ENCODE measurements at places on chromosomes 4 and X.

GRCh38 chr4:94459462-94460161 lies 7.9 kb downstream of the PDLIM5 start:
- no peak for DNase-seq

DNA sequence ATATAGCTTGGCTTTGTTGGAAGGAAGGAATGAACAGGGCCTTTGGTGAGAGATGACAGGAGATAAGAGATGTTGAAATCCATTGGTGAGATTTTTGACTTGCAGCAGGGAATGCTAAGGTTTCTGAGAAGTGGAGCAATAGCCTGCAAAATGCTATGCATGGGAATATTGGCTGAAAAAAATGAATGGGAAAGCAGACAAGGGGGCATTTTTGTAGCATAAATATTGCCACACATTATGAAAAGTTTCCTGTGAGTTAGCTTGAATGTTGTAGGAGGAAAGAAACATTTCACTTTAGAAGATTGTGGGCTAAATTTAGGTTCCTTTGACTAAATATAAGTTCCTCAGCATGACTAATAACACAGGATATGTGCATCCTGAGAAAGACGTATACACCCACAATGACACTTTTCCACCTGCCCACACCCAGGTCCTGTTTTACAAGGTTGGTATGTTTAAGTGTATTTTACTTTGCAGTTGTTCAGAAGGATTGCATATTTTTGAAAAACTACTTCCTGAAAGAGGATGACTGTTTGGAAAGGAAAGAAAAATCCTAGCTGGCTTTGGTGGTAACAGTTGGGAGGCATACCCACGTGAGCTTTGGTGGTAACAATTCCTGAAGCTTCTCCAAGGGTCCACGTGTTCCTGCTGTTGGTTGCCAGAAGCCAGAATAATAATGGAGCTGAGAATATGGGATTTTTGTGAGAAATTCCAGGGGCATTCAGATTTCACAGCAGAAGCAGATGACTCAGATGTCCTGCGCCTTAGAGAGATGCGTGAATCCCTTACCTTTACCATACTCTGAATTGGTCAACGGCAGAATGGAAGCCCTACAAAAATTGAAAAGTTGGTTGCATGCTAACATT lies 28.5 kb downstream of the PHEX start:
- DNase-seq: no peak

GRCh38 chr4:54365691-54366090 lies 136.6 kb downstream of the PDGFRA start:
- no peak for DNase-seq

GRCh38 chr4:8341691-8342090 lies 72.1 kb downstream of the HTRA3 start:
- no peak for DNase-seq

DNA sequence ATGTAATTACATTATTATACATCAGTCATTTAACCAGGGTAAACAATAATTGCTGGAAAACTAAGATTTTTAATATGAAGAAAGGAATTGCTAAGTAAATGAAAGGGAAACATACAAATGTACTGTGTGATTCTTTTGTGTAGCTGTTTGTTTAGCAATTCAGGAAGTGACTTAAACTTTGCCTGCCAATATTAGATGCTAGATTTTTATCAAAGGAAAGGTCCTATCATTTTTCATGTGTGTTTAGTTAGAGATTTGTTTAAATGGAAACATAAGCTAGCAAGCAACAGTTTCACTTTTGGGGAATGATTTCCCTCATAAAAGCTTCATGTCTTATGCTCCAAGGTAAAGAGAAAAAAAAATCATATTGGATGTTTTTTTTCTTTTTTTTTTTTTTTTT lies 95.1 kb upstream of the LIMCH1 start:
- DNase-seq: no peak

GRCh38 chrX:41189156-41189555 lies 103.9 kb downstream of the USP9X start:
- no peak for DNase-seq

DNA sequence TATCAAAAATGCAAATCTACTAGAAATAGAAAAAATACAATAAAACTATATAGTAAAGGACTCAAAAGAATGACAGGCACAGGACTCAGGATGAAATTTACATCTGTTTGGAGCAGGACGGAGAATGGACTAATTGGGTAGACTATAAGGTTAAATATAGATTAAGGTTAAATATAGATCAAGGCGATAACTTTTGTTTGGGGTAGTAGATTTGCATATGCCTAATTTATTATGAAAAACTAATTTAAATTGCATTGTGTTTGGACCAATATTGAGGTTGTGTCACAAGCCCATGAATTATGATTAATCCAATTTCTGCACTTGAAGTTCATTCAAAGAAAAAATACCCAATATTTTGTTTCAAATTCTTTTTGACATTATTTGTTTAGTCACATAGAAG lies 31.0 kb downstream of the MTHFD2L start:
- no peak for DNase-seq

- no peak for DNase-seq
Observed at GRCh38 chrX:110836451-110836850, 40.8 kb upstream of the CHRDL1 start.

- DNase-seq: no peak
Observed at GRCh38 chr4:108360754-108361445, 192.2 kb upstream of the LEF1 start.

- no peak for DNase-seq
Observed at GRCh38 chr4:188428935-188429334, 289.7 kb downstream of the TRIML1 start.

- DNase-seq: peak; percentile 38
Observed at GRCh38 chrX:150361070-150361776, 1.9 kb upstream of the MAMLD1 start.

DNA sequence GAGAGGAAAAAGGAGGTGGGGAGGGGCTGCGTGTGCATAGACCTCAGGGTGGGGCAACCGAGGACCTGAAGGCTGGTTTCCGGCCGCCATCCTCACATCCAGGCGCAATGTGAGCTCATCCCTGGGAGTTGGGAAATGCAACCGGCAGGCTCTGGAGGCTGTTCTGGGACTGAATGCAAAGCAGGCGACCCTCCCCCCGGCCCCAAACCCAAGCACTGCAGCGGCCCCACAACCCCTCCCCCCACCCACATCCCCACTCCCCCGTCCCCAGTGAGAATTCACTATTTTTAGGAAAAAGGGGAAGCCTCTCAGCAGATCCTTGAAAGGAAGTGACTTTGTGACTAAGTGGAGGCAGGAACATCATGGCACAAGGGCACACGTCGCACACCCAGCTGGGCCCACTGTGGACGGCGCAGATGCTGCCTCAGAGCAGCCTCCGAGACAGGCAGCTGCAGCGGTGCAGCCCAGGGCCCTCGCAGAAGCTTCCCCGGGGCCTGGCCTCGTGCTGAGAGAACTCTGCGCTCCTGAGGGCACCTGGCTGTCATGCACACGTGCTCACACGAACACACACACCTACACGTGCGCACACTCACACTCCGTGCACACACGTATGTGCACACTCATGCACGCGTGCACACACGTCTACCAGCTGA lies 1.3 kb upstream of the PDE6B start:
- no peak for DNase-seq

DNA sequence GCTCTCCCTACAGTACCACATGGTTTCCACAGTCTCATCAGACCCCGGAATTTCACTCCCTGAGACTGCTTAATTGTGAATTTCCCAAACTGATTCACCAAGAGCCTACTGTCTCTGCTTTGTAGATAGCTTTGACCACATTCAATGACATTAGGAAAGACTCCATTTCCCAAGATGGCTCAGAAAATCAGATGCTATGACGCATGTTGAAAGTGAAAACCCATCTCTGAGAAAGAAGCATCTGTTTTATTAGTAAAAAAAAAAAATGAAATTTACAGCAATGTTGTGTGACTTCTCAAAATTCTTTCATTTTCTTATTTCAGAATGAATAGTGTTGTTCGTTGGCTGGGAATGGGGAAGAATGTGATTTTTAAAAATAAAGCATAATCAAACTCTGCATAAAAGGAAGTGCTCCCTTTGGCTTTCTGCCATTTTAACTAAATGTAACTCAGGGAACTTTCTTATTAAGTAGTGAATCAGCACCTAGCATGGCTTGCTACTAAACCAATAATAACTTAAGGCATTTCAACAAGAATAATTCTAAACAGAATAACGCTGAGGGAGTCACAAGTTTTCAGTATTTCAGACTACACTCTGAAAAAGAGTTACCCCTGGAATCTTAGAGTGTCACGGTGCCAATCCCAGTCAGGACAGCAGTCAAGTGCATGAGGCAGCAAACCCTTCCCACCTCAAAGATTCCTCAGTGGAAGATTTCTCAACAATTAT lies 97.4 kb upstream of the MYOZ2 start:
- no peak for DNase-seq

- DNase-seq: no peak
Observed at GRCh38 chrX:134716620-134717012, 58.3 kb upstream of the PLAC1 start.
